ENCODE measurements at places on chromosomes 4 and X.
A peak's percentile ranks its signal among the peaks of the same experiment; 100 is the strongest.

- DNase-seq, result no peak
Measured at GRCh38 chrX:1450361-1451161, 2.1 kb downstream of the ASMTL start.

GRCh38 chr4:6278801-6279197, 9.1 kb downstream of the WFS1 start:
- DNase-seq, result no peak

DNA sequence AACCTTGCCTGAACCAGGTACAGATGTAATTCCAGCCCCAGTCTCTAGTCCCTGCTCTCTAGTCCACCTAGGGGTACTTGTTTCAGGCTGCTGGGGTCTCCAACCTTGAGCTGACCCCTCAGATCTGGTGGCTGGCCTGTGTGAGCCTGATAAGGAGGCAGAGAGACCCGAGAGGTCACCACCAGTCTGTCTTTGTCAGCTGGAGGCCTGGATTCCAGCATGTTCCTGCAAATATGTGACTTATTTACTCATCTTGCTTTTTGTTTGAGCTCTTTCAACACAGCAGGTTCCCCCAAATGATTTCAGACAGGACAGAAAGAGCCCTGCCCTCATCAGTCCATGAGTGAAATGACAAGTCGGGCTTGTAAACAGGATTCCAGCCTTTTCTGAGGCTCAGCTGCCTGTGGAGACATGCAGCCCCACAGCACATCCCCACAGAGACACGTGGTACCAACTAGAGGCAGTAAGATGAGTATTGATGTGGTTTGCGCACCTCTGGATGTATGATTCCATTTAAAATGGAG, 37.5 kb upstream of the STK26 start:
- DNase-seq, result peak; percentile 12

GRCh38 chr4:152309418-152309817, 226.5 kb downstream of the FBXW7 start:
- no peak for DNase-seq

GRCh38 chr4:166724369-166724768, 509.9 kb downstream of the SPOCK3 start:
- no peak for DNase-seq

- no peak for DNase-seq
Measured at GRCh38 chrX:17047224-17047623, 100.8 kb downstream of the REPS2 start.

DNA sequence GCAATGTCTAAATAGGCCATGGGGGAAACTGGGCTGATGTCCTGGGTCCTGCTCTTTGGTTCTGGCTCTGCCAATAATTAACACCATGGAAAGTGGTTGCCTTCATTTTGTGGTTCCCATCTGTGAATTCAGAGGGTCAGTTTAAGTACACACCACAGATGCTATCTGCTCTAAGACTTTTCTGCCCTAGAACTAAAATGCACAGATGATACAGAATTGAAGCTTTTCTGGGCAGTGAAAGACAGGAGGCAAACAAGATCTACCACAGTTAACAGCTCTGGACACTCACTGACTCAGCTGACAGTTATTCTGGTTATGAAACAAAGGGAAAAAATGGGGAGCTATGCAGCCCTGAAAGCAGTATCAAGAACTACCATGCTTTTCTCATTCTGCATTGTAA, 37.3 kb downstream of the APBB2 start:
- DNase-seq, result no peak

DNA sequence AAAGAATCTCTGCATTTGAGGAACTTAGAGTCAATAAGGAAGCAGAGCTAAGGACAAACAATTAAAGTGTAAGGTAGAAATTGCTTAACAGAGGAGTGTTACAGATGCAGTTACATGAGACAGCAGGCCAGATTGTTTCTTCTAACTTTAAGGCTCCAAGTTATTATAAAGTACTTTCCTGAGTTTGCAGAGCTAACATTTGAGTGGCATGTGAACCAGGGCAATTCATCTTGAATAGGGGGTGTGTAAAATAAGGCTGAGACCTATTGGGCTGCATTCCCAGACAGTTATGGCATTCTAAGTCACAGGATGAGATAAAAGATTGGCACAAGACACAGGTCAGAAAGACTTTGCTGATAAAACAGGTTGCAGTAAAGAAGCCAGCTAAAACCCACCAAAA, 7.6 kb upstream of the LNX1 start:
- no peak for DNase-seq

GRCh38 chrX:11733614-11734013, 24.4 kb upstream of the MSL3 start:
- DNase-seq, result no peak

GRCh38 chr4:33577791-33578190, 2666.5 kb downstream of the ARAP2 start:
- no peak for DNase-seq

DNA sequence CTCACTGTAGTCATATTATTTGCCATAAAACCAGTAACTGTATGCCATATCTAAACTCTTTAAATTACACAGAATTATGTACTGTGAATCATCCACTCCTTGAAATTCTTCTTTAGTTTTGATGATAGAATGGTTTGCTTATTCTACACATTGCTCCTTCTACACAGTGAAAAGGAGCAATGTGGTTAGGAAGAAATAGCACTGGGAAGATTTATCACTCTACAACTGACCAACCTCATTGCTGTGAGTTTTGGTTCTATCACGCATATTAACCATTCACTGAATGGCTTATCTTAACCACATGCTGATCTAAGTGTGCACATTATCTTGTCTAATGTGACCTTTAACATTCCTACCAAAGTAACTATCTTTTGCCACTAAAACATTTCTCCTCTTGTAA, 415.7 kb upstream of the NDST4 start:
- DNase-seq, result no peak

DNA sequence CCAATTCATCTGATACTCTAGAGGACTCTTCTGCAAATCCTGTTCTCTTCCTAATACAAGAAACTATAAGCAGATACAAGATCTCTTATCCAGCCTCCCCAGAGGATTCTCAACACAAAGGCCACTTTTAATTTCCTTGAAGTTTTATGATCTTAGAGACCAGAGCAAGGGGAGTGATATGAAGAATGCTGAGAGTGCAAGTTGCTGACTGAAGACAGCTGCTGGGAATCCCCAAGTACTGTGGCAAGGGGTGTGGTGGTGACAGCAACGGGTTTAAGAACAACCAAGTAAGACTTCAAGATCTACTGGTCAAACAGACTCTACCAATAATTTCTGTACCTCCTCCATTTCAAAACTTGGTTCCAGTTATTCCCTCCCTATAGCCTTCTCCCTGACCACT, 7.0 kb downstream of the AMMECR1 start:
- peak; percentile 30 for DNase-seq

- DNase-seq, result no peak
Measured at GRCh38 chrX:127466211-127466610, 586.0 kb downstream of the ACTRT1 start.

All from CD4-positive, alpha-beta T cell treated with Interleukin-6 at 100 ng/mL for 8 hours (primary cell).